ENCODE measurements at places on chromosomes 16 and 17.

DNA sequence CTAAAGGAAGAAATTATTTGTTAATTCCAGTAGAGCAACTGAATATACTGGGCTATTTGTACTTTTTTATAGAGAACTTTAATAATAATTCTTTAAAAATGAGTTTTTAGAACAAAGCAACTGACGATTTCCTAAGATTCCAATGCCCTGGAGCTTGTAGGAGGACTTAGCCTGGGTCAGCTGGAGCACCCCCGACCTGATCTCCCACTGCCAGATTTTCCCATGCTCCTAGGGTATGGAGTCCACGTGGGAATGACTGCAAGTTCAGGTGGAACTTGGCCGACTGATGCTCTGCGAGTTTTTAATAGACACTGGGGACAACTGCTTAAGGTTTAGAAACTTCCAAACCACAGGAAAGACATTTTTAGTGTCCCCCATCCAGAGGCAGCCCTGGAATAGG, 25.5 kb upstream of the CACNG5 start:
- DNase-seq, result no peak

GRCh38 chr17:65750631-65751115, 189.2 kb upstream of the AXIN2 start:
- no peak for DNase-seq

GRCh38 chr17:75346906-75347305, 57.7 kb upstream of the SLC25A19 start:
- DNase-seq, result no peak

- no peak for DNase-seq
Measured at GRCh38 chr17:81491181-81491581, 21.4 kb downstream of the ACTG1 start.

- no peak for DNase-seq
Measured at GRCh38 chr16:86598607-86599565, 20.5 kb downstream of the FOXL1 start.

Measured in NCI-H446 (cell line).